Chondrocyte (in vitro differentiated cells): ENCODE measurements at places on chromosomes 6 and 20.

DNA sequence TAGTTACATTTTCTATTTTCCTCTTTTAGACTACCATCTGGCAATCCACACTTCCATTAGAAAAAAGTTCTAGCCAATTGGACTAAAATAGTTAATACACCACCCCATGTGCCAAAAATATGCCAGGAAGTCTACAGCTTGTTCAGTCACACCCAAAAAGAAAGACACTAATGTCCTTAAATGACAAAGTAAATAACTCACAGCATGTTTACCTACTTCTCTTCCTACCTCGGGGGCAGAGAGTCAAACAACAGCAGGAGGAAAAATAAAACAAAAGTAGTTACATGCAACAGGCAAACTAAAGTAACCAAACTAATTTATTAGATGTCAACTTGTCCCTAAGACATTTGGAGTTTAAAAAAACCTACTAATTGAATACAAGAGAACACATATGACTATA lies 57.0 kb downstream of the UBE3D start:
- no peak overlapping the region for H3K4me3 ChIP-seq
- peaks cover 7% of the 10 kb centered on the region for H3K36me3 ChIP-seq
- H3K27ac ChIP-seq: no peak overlapping the region
- DNase-seq: no peak

DNA sequence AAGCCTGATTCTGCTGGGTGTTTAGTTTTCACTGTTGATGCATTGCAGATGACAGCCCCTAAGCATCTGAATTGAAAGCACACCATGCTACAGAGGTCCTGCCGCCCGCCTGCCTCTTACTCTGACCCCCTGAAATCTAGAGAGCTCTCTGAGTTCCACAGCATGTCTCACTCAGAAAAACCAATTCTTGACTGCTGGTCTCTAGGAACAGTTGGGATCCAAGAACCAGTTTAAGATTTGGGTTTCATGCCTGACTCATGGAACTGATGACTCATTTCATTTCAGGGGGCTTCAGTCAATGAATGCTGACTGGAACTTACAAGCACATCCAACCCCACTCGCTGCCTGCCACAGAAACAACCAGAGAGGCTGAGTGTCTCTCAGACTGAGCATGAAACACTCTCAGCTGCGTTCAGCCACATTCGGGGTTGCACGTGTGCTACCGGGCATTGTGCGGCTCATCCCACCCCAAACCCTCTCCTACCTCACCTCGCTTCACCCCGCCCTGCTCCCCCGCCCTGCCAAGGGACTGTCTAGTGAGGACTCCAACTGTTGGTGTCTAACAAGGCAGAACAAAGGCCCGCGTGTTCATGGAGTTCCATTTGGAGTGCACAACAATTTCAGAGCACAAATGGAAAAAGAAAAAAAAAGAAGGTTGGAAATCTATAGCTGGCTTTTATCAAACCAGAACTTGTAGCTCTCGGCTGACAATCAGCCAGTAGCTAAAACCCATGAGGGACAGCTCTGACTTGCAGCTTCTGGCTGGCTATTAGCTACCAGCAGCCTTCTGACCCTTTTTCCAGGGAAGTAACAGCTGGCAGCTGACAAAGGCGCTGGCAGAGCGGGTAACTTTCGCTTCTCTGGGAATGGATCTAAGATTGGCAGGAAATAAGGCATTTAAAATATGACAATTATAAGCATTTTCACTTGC lies 20.0 kb upstream of the TRAF3IP2 start:
- DNase-seq: no peak
- H3K27ac ChIP-seq: peak overlapping the region; percentile 45

DNA sequence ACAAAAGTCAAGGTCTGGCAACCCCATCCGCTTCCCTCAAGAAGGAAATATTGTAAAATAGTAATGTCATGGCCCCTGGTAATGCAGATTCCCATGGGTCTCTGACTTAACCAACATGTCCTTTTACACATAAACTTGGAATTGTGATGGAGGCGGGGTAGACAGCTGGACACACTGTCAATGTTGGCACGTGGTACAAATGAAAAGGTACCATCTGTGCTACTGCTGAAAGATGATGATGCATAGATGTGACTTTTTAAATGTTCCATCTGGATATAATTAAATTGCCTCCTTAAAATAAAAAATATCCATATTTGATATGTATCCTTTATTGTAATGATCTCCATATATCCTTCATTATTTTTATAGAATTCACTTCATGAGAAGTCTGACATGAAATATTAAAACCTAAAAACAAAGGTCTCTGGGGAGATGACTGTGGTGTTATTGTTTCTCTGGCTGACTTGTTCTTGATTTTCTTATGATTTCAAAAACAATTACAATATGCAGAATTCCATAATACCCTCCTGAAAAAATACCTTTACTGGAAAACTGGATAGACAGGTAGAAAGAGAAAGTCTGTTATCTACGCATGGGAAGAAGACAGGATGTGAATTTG lies 104.5 kb downstream of the MKKS start:
- peaks cover 51% of the 10 kb centered on the region for H3K4me1 ChIP-seq
- no peak for DNase-seq
- peaks cover 4% of the 10 kb centered on the region for H3K27me3 ChIP-seq
- H3K4me3 ChIP-seq: no peak overlapping the region

GRCh38 chr6:110853754-110854477 lies 20.7 kb upstream of the AMD1 start:
- H3K4me3 ChIP-seq: no peak overlapping the region
- H3K4me1 ChIP-seq: no peaks in the 10 kb centered on the region
- DNase-seq: no peak
- H3K27ac ChIP-seq: no peak overlapping the region
- no peaks in the 10 kb centered on the region for H3K36me3 ChIP-seq

GRCh38 chr20:10427060-10427692 lies 6.8 kb downstream of the MKKS start:
- peaks cover 10% of the 10 kb centered on the region for H3K4me1 ChIP-seq
- H3K4me3 ChIP-seq: no peak overlapping the region
- H3K36me3 ChIP-seq: peaks cover 6% of the 10 kb centered on the region
- H3K27ac ChIP-seq: no peak overlapping the region
- H3K27me3 ChIP-seq: no peaks in the 10 kb centered on the region
- DNase-seq: no peak

- no peaks in the 10 kb centered on the region for H3K27me3 ChIP-seq
- H3K4me3 ChIP-seq: no peak overlapping the region
- H3K36me3 ChIP-seq: no peaks in the 10 kb centered on the region
- no peak overlapping the region for H3K27ac ChIP-seq
- peaks cover 11% of the 10 kb centered on the region for H3K4me1 ChIP-seq
Measured at GRCh38 chr20:35788796-35789195, 17.0 kb downstream of the PHF20 start.

GRCh38 chr6:123759472-123759871 lies 44.2 kb upstream of the NKAIN2 start:
- H3K4me1 ChIP-seq: no peaks in the 10 kb centered on the region
- no peak overlapping the region for H3K27ac ChIP-seq
- H3K4me3 ChIP-seq: no peak overlapping the region
- H3K27me3 ChIP-seq: no peaks in the 10 kb centered on the region
- DNase-seq: no peak
- no peaks in the 10 kb centered on the region for H3K36me3 ChIP-seq

- no peak for DNase-seq
- H3K4me1 ChIP-seq: no peaks in the 10 kb centered on the region
- no peak overlapping the region for H3K27ac ChIP-seq
- no peak overlapping the region for H3K4me3 ChIP-seq
- H3K27me3 ChIP-seq: peaks cover 16% of the 10 kb centered on the region
- H3K36me3 ChIP-seq: no peaks in the 10 kb centered on the region
Measured at GRCh38 chr6:88089708-88090107, 42.1 kb downstream of the SPACA1 start.

GRCh38 chr6:141540207-141540606 lies 592.5 kb upstream of the GJE1 start:
- H3K36me3 ChIP-seq: no peaks in the 10 kb centered on the region
- peaks cover 9% of the 10 kb centered on the region for H3K4me1 ChIP-seq
- DNase-seq: no peak
- H3K4me3 ChIP-seq: no peak overlapping the region
- no peak overlapping the region for H3K27ac ChIP-seq
